T-helper 2 cell treated with Interferon-gamma antibody and Interleukin-4, amounts not matched to agents 5 μg/mL and 100 μg/mL, for 36 hours (primary cell): ENCODE measurements at places on chromosomes 7 and 10.

- no peak for DNase-seq
These were observed 132.5 kb downstream of the REEP3 start for GRCh38 chr10:63653747-63654146.

DNA sequence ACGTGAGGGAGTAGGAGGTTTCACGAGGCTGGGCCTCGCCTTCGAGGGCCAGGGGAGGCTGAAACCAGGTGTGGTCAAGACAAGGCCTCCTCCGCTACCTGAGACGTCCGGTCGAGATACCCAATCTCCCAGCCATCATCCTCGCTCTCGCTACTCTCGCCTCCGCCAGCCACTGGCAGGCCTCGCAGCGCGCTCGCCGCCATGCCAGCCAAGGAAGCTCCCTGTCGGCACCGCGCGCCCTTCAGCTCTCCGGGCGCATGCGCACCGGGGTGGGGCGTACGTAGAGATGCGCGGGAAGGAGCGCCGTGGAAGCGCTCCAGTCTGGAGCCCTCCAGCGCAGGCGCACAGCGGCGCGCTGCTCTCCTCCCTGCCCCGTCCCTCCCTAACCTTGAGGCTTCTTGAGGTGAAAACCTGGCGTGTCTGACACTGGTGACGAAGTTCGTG is at the start of gene ASZ1:
Gene ASZ1, minus strand, starts transcription at position 236 of the 444 bp plus-strand sequence. Its CDS starts 33 bp downstream, at position 203.
- DNase-seq = no peak

GRCh38 chr7:88217675-88218428 is 2.0 kb downstream of the SRI start:
- no peak for DNase-seq

- DNase-seq = no peak
These were observed 24.4 kb upstream of the SMARCD3 start for GRCh38 chr7:151272877-151273276.

DNA sequence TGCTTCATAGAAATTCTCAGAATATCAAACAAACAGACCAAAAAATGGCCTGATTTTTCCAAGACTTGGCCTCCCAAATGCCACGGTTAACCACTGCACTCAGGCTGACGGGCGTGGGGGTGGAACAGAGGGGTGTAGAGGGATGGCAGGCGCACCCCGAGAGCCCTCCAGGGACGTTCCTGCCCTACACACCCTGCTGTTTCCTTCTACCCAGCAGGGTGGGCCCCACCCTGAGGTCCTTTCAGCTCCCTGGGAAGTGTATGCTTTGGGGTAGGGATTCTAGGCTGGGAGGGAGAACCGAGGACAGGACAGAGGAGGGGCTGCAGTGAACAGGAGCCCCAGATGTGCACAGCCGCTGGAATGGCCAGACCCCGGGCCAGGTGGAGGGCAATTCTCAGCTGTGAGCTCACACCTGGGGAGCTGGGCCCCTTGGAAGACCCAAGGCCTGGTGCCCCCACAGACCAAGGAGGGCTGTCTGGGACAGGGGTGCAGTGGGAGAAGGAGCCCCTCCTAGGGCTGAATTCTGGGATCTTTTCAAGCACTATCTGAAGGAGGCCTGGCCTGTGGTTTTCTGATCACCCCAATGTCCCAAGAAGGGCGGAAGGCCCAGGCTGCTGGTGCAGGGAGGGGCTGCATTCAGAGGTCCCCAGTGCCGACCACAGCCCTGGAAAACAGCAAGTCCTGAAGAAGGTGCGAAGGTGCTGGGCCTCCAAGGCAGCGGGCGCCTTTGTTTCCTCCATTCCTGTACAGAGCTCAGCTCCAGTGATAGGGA is 32.9 kb upstream of the INPP5A start:
- no peak for DNase-seq

- no peak for DNase-seq
These were observed 15.9 kb downstream of the VSIR start for GRCh38 chr10:71757399-71757922.

GRCh38 chr10:69842882-69843281 is 41.2 kb downstream of the COL13A1 start:
- DNase-seq = no peak

GRCh38 chr10:45466784-45467183 is 92.8 kb downstream of the ALOX5 start:
- DNase-seq = no peak

GRCh38 chr10:34255035-34255434 is 560.1 kb downstream of the PARD3 start:
- DNase-seq = no peak

- DNase-seq = no peak
These were observed 695 bp downstream of the HSPA12A start for GRCh38 chr10:116741391-116742351.

GRCh38 chr7:40419806-40420205 is 285.0 kb downstream of the SUGCT start:
- DNase-seq = no peak

DNA sequence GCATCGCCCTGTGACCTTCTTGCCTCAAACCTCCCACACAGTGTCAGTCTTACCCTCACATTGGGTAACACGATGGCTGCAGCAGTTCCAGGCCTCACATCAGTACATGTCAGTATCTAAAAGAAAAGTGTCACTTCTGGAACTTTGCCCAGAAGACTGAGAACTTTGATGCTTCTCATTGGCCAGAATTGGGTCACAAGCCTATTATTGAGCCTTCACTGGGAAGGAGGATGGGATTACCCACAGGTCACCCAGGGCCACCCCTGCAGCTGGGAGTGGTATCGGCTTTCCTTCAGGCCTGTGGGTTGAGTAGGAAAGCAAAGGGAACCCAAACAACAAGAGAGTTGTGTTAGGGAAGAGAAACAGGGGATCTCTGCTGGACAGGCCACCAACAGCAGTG is 111.5 kb downstream of the NPY start:
- no peak for DNase-seq

DNA sequence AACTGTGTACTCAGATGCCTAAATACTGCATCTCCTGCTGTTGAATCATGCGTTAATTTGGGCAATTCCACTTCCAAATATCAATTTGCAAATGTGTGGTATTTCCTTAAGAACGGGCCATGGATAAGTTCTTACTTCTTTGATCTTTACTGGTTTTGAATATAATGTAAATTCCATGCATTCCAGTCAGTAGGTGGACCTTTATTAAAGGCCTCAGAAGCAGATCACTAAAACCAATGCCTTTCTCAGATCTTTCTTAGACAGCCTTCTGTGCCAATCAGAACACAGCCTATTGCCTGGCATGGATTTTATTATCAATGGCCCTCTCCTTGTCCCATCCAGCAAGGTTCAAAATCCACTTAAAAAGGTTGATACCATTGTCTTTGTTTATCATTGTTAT is 21.5 kb upstream of the POM121L12 start:
- no peak for DNase-seq

- no peak for DNase-seq
These were observed 89.4 kb downstream of the COL13A1 start for GRCh38 chr10:69891057-69891617.

DNA sequence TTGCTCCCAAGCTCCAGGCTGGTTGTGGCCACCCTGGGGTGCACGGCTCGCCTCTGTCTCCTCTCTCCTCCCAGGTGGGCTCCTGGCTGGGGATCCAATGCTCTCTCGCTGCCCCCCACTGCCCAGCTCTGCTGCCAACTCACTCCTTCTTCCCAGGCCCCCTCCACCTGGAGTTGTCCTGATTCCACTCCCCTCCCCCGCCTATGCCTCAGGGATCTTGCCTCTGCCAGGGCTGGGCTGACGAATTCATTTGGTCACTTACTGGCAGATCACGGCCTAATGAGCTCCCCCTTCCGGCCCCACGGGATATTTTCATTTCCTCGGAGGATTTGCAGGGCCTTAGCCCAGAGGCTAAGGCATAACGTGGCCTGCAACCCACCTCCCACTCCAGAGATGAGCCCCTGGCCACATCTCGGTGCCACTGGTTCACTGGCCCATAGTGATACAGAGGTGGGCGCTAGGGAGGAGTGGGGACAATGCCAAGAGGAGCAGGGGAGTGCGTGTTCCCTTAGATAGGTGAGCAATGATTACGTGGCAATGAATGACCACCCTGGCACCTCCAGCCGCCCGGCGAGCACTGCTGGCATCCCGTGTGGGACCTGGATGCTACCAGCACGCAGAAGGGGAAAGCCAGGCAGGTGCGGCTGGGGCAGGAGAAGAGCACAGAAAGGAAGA is 344.6 kb upstream of the SHH start:
- no peak for DNase-seq

DNA sequence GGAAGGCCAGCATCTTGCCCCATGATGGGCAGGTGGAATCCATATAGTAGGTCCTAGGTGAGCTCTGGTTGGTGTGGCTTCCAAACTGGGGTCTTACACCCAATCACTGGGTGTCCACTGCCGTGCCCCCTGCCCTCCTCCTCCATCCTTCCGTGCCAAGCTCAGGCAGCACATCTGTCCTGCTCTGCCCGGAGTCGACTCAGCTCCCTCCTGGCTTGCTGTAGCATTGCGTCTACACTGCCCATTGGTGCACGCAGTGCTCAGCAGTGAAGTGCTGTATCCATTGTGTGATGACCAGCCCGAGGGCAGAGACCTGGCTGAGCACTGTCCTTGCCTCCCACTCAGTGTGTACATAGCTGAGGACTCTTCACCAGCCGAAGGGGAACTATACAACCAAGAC is 148.4 kb downstream of the ADAM12 start:
- no peak for DNase-seq

- DNase-seq = no peak
These were observed 14.7 kb downstream of the LRGUK start for GRCh38 chr7:134141868-134142264.

- DNase-seq = no peak
These were observed 11.4 kb upstream of the INPP5F start for GRCh38 chr10:119714484-119714816.

DNA sequence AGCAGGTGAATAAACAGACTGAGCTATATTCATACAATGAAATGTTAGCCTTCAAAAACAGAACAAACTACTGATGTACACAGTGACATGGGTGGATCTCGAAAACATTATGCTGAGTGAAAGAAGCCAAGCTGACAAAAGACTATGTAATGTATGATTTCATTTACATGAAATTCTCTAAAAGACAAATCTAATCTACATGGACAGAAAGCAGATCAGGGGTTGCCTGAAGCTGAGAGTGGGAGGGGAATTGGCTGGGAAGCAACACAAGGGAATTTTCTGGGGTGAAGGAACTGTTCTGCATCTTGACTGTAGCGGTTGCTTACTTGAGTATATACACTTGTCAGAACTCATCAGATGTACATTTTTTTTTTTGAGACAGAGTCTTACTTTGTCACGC is 121.7 kb upstream of the SVIL start:
- DNase-seq = no peak

GRCh38 chr7:13841284-13841683 is 148.2 kb downstream of the ETV1 start:
- DNase-seq = no peak

DNA sequence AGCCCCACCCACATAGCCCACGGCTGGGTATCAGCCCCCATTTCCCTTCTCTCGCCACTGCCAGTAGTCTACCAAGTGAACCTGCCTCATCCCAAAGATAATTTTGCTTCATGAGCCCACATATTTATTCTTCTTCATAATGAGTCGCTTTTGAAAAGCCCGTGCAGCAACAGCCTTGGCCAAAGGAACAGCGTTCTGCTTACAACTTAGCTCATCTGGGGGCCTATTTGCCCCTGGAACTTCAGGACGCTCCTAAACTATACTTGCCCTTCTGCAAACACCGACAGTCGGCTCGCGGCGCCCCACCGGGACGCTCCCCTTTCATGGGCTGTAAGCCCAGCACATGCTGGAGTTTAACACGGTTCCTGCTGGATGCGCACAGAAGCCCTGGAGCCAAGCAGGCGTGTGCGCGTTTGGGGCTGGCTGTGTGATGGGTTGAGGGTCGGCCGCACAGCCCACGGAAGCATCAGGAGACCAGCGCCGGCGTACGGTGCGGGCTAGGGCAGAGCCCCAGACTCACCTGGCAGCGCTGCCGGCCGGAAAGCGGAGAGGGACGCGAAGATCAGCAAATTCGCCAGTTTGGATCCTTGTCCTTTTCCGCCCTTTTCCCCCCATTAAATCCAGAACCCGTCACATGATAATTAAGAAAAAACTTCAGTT is 370 bp downstream of the TMEM60 start:
- no peak for DNase-seq

DNA sequence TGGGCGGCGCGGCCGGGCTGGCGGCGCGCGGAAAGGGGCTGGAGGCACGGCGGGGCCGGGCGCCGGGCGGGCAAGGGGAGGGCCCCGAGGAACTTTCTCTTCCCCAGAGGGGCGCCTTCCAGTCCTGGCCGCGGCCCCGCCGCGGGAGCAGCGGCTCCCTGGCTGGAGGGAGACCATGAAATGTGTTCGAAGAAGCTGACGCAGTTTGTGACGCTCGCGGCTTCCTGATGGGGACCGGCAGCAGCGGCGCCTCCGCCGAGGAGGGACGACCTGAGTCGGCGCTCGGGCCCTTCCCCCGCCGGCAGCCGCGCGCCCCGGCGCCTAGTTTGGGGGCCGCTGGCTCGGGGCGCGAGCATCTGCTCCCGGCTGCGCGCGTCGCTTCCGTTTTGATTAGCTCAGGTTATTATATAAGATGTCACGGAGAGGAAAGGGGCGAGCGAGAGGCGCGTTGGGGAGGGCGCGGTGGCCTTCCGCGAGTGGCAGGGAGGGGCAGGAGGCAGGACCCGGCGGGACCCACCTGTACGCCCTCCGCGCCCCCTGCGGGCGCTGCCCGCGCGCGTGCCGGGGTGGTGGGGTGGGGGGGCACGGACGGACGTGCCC is 57.1 kb upstream of the PCGF5 start:
- DNase-seq = peak; percentile 62

GRCh38 chr7:112234147-112234546 is 27.7 kb downstream of the ZNF277 start:
- no peak for DNase-seq

DNA sequence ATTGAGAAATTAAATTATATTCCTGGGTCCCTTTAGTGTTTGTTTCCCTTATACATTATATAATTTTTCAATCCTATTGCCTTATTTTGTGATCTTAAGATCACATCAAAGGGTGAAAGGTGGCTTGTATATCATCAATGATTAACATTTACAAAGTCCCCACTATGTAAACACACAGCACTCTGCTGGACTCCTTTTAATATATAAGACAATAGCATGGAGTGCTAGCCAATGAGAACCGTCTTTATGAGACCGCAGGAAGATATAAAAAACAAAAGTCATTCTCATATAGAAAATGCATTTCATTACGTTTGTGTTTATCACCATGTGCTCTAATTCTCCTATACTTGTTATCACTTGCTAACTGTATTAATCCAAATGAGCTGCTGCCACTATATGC is 108.5 kb downstream of the HOXA1 start:
- DNase-seq = no peak

DNA sequence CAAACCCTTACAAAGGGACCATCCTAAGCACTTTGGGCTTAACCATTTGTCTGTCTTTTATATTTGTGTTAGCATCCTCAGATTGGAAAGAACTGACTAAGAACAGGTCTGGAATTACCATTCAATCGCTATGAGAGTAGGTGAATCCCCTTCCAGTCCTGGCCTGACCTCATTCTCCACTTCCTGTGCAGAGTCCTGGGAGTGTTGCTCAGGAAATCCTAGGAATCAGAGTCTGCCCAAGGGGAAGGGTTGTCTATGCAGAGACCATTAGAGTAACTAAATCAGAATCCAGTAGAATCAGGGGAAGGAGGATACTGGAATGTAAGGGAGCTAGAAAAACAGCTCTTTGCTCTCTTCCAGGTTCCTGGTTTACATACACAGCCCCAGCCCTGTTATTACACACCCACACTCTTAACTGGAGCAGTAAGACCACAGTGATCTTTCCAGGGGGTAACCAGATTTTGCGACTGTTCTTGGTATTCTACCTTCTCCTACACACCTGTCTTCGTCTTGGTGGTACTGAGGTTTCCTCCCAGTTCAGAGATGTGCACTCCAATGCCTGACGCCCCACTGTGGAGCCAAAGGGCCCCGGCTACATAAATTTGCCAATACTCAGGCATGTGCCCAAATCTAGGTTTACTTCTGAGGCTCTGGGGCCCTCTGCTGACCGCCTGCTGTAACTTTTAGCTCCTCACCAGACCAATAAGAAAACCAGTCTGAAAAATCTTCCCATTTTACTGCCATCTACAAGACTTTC is 103.7 kb downstream of the RNF216 start:
- DNase-seq = no peak
